ENCODE measurements at places on chromosomes 5 and 9.

DNA sequence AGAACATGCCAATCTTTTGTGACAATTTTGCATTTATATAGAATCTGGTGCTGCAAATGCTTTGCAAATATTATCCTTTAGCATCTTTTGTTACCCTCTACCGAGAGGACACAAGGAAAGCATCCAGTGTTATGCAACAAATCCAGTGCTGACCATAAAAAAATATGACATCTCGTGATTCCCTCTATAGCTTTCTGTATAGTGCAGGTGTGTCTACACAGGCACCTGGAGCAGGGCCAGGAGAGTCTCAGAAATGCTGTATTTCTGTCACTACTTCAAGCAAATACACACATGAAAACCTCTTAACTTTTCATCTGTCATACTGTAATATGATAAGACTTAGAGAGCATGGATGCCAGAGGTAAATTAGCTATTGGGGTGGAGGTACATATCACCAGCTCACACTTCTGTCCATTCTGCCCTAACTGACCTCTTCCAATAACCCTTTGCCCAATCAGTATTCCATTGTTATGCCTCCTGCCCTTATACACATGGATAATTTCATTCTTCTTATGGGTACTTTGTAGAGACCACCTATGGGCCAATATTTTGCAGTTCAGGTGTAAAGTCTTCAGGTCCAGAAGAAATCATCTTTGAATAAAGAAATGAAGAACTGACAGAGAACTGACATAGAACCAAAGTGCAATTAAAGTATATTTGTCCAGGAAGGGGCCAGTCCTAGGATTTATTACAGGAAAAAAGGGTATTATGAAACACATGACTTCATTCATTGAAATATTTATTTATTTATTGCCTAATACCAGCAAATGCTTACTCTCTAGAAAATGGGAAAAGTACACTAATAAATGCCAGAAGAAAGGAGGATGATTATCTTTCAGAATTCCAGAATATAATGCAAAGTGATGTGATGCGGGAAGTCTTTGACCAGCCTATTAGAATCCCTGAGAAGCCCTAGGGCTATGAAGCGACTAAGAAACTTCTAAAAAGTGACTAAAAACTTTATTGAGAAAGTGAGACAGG is 106.5 kb downstream of the EPB41L4A start:
- no peak for DNase-seq

DNA sequence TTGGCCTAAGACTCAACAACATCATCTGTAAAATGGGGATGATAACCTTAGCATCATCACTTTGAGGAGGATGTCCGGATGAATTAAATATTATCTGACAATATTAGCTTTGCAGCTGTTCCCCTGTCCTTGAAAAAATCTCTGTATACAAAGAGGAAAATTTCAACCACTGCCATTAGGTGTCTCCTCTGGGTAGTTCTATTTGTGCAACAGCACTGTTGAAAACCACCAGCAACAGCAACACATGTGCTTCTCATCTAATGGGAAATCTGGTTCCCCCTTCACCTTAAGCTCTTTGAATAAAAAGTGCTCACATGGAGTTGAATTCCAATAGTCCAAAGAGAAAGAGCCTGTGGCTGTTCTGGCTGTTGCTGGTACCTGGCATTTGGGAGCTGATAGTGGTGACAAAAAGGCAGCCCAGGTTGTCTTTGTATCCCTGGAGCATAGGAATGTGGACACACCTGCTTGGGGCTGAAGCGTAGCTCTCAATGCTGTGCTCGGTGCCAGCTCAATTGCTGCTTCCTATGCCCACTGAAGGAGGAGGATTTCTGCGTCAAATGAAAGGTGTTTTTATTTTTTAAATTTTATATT is 322.1 kb upstream of the MSX2 start:
- no peak for DNase-seq

GRCh38 chr9:108543251-108543778 is 312.5 kb downstream of the ACTL7B start:
- no peak for DNase-seq

DNA sequence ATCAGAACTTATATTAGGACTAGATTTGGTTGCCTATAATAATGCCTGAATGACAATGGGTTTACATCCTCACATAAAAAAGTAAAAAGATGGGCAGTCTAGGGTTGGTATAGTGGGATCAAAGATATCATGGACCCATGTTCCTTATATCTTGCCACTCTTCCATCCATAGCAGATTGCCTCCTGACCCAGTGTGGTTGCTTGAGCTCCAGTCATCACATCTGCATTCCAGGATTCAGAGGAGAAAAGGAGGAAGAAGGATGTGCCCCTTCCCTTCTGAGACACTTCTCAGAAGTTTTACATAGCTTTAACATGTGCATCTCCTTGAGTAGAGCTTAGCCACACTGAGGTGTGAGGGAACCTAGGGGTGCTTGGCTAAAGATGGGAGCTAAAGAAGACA is 22.9 kb downstream of the RALGPS1 start:
- no peak for DNase-seq

- DNase-seq, result no peak
Observed at GRCh38 chr5:163306421-163306820, 131.0 kb upstream of the CCNG1 start.

GRCh38 chr5:37786862-37787519 is 52.9 kb downstream of the GDNF start:
- no peak for DNase-seq

DNA sequence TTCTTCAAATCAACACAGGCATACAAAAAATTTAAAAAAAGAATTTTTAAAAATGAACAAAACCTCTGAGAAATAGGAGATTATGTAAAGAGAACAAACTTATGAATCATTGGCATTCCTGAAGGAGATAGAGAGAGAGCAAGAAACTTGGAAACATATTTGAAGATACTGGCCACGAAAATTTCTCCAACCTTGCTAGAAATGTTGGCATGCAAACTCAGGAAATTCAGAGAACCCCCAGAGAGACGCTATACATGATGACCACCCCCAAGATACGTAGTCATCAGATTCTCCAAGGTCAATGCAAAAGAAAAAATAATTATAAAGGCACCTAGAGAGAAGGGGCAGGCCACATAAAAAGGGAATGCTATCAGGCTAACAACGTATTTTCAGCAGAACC is 472.5 kb downstream of the MTRR start:
- no peak for DNase-seq

DNA sequence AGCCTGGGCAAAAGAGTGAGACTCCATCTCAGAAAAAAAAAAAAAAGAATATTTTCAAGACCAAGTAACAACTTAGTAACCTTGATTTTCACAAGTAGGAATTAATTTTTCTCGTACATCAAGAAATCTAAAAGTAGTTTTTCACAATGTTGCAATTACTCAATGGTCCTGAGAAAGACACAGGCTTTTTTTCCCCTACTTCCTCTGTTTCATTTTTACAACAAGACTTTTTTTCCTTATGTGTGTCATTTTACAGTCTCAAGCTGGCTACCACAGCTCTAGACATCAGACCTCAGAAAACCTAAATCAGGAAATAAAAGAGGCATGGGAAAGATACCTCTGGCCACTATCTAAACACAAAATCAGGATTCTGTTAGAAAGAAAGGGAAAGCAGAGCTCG is 45.9 kb downstream of the WDR36 start:
- no peak for DNase-seq

DNA sequence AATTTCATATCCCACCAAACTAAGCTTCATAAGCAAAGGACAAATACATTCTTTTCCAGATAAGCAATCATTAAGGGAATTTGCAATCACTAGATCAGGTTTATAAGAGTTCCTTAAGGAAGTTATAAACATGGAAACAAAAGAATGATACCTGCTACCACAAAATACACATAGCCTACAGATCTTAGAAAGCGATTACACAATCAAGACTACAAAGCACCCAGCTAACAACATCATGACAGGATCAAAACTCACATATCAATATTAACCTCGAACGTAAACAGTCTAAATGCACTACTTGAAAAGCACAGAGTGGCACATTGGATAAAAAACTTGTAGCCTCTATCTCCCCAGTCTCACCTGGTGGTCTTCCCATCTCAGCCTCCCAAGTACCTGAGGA is 512.4 kb upstream of the PTGER4 start:
- no peak for DNase-seq

- DNase-seq, result no peak
Observed at GRCh38 chr5:14172149-14172795, 29.1 kb downstream of the TRIO start.

DNA sequence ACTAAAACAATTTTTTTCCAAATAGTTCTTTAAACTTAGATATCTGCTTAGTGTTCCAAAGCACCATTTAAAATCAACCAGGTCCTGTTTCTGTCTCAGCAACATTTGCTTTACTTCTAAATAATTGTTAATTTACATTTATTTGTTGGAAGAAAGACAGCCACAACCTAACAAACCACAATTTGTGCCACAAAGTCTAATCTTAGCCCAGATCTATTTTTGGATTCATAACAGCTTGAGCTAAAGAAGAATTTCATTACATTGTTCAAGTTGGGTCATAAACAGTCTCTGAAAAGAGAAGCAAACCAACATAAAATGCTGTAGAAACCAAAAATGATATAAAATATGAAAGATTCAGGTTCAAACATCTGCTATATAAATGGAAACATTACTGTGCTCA is 24.4 kb downstream of the MLLT3 start:
- no peak for DNase-seq

GRCh38 chr5:9663891-9664290 is 33.7 kb upstream of the TAS2R1 start:
- DNase-seq, result no peak

DNA sequence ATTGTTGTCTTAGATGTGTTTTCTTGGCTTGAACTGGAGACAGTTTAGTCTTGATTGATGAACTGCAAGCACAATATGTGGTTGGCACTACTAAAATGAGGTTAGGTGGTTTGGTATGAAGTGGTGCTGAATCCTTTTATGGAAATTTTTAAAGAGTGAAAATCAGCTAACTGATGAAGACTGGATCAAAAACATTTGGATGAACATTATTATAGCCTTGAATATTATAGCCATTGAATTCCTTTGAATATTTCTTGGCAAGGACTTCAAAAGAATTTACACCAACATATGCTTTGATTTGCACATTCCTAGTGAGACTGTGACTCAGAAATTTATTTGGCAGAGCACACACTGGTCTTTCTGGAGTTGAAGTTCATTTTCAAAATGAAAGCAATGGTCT is 318.3 kb downstream of the CHSY3 start:
- no peak for DNase-seq

- no peak for DNase-seq
Observed at GRCh38 chr9:114115654-114116125, 16.6 kb upstream of the KIF12 start.

DNA sequence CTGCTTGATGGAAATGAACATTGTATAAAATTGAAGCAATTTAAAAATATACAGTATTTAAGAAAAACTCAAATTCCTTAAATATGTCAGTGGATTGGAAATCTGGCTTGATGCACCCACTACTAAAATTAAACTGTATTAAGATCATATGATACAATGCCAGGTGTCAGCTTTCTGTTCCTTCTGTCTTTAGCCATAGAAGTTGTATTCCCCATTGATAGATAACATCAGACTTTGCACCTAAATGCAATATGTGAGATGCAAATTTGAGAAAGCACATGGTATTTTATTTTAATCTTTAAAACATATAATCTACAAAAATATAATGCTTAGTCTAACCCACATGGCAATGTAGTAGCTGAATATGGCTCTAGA is 697.4 kb upstream of the WWC1 start:
- no peak for DNase-seq

- no peak for DNase-seq
Observed at GRCh38 chr5:98794414-98795080, 21.1 kb downstream of the RGMB start.
